ENCODE measurements at places on chromosomes 3 and 15.

GRCh38 chr3:156948402-156949210, 122.5 kb downstream of the LEKR1 start:
- DNase-seq = no peak

- DNase-seq = peak; percentile 74
These were observed 336.0 kb upstream of the TRIM42 start for GRCh38 chr3:140341817-140342403.

DNA sequence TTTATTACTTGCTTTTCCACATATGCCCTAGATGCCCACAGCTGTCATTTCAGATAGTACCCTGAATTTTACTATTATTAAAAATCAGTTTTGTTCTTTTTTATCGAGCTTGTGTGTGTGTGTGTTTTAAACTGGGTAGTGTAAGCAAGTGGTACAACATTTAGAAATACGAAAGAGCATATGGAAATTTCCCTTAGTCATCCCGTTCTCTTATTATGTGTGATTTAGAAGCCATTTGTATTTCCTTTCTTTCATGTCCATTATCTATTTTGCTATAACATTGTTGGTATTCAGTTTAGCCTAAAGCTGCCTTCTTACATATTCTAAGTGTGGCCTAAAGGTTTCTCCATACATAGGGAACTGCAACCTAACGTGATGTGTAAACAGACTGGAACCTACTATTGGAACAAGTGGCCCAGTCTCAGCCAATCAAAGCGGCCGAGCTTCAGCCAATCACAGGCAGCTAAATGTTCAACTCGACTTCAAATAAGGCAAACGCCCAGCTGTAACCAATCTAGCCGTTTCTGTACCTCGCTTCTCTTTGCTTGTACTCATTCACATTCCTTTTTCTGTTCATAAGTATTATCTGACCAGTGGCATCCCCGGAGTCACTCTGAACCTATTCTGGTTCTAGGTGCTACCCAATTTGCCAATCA, 14.7 kb upstream of the SYN2 start:
- DNase-seq = no peak

DNA sequence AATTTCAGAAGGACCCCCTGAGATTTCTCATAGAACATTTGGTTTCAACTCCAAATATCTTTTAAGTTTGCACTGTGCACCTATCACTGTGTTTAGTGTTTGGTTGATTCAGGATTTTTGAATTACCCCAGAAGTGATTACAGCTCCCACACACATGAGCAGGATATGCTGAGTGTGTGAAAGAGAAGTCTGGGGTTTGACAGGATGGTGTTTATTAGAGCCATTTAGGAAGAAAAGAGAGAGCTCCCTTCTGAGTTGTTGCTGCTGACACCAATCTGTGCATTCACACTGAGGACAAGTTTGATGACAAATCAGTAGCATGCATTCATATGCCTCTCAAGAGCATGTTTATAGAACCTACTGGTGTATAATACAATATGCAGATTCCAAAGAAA, 118.1 kb downstream of the RPL22L1 start:
- no peak for DNase-seq

DNA sequence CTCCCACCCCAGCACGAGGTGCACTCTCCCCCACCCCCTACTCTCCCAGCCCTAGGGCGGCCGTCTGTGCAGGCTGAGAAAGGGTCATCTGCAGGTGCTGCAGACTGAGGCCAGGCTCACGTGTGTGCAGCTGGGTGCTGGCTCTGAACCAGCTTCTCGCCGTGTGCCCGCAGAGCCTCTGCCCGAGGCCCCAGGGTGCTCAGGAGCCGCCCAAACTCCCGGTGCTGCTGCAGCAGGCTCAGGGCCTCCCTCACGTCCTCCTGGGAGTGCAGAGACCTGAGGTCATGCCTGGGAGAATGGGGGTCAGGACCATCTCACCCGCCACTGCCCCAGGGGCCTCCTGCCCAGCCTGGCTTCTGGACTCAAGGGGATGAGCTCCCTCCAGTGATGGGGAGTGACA, 17.2 kb downstream of the SPTBN5 start:
- DNase-seq = no peak

- DNase-seq = no peak
These were observed 96.7 kb downstream of the LRTM1 start for GRCh38 chr3:54831112-54831511.

GRCh38 chr15:90607361-90607760, 77.6 kb downstream of the CRTC3 start:
- no peak for DNase-seq

GRCh38 chr3:59270209-59270608, 220.4 kb upstream of the CFAP20DC start:
- DNase-seq = no peak

- no peak for DNase-seq
These were observed 173.0 kb downstream of the TIGIT start for GRCh38 chr3:114466816-114467215.

DNA sequence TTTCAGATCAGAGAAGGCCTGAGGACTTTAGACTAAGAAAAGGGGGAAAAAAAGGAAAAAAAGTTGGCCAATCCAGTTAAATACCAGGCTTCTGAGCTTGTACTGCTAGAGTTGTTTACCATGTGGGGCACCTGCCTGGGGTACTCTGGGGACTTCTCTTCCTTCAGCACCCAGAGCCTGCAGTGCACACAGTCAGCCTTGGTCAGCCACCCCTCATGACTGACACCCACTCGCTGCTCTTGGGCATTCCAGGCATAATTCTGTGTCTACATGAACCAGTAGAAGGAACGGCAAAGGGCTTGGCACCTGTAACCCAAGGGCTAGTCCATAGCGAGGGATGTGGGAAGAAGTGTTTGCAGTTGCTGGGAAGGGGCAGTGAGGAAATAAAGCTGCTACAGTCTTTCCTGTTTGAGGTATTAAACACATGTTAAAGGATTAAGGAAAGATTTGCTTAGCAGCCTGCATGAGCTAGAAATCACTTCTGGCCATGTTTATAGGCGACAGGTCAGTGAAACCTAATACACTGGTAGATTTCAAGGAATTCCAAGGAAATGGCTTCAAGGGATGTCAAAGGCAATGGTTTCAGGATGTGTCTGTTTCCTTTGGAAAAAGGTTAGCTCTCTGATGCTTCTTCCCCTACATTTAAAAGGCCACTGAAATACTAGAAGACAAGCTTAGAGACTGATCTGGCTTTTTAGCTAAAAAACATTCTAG, 232.5 kb downstream of the CHST2 start:
- no peak for DNase-seq

DNA sequence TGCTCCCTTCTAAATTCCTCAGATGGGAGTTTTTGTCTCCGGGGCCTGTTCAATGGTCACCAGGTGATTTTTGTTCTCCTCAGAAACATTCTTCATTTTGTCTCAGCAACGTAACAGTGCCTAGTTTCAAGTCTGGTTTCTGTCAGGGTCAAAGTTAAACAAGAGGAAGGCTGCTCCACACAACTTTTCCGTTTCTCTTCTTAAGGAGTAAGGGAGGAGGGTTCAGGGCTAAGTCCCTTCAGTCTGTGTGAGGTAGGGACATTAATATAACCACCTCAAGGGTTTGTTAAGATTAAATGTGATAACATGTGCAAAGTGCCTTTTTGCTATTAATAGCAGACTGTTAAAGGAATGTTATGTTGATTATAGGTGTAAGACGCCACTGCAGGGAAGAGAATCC, 41.8 kb downstream of the HOMER2 start:
- DNase-seq = no peak

- DNase-seq = no peak
These were observed 84.3 kb upstream of the NEO1 start for GRCh38 chr15:72967811-72968530.

GRCh38 chr3:177357352-177358090, 160.2 kb upstream of the TBL1XR1 start:
- DNase-seq = no peak

GRCh38 chr3:167125612-167126407, 254.3 kb downstream of the ZBBX start:
- no peak for DNase-seq

DNA sequence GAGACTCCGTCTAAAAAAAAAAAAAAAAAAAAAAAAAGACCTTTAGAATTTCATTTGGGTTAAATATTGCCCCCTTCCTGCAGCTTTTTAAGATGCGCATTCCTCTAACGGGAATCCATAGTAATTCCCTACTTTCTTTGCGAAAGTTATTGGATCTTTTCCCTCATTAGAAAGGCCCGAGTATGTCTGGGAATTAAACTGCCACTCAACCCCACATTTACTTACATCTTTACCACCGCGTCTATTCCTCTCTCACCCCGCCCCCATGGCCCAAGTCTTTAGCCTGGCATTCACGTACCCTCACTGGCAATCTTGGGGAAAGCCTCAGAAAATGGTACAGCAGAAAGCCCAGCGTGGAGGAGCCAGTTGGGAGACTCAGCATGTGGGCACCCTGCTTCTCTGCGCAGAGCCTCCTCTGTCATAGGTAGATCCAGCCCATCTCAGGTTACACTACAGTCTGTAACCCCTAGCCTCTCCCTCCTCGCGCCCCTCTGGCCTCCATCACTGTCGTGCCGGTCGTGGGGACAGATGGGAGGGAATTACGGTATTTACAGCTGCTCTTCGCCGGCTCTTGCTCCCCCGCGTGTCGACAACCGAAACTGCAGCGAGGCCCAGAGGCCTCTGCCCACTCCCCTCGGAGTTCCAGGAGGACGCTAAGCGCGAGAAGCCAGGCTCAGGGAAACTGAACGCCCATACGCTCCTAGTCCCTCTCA, 6.4 kb upstream of the ANKDD1A start:
- DNase-seq = peak; percentile 98

- DNase-seq = no peak
These were observed 38.2 kb downstream of the RASA2 start for GRCh38 chr3:141524988-141525387.

- no peak for DNase-seq
These were observed 8.4 kb downstream of the MYO1E start for GRCh38 chr15:59364248-59364647.

DNA sequence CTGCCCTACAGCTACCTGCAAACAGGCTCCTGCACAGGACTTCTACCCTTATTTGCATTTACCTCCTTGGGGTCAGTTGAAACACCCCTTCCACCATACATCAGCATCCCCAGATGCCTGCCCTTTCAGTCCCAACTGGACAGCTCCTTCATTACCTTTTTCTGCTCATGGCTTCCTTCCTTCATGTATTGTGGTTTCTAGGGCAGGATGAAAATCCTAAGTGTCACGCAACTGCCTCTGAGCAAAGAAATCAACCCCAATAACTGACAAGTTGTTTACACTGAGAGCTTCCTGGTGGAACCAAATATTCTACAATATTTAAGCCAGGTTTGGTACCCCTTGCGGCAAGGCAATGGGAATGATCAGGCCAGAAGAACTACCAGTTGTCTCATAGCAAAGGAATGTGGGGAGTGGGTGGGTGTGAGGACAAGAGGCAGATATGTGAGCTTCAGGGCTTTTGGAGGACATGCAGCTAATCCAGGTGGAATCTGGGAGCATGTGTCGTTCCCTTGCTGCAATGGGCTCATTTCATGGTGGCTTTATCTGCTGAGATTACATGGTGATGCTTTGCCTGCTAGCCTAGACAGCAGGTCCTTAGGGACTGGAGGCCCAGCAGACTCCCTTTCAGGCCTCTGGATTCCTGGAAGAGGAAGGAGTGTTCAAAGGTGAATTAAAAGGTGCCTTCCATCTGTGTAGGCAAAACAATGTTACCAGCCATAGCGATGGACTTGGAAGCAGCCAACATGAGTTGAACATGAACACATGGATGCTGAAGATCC, 34.9 kb downstream of the PPCDC start:
- no peak for DNase-seq

- DNase-seq = peak; percentile 56
These were observed 52.2 kb downstream of the SEMA5B start for GRCh38 chr3:122975163-122975923.

DNA sequence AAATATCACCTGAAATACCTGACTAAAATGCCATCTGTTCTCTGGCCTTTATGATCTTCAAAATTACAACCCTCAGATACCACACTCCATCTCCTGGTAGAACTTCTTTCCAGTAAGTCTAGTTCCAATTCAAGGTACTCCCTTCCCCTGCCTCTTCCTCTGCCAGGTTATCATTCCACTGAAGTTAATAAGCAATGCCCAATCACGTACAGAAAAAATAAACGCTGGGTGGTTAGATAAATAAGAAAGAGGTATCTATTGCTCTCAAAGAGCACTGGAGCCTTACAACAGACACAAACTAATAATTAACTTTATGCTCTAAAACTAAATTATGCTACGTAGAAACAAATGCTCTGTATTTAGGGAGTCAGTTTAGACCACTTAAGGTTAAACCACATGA, 112.5 kb downstream of the MYO9A start:
- DNase-seq = no peak

GRCh38 chr15:45714590-45715488, 80.0 kb downstream of the SQOR start:
- peak; percentile 73 for DNase-seq

DNA sequence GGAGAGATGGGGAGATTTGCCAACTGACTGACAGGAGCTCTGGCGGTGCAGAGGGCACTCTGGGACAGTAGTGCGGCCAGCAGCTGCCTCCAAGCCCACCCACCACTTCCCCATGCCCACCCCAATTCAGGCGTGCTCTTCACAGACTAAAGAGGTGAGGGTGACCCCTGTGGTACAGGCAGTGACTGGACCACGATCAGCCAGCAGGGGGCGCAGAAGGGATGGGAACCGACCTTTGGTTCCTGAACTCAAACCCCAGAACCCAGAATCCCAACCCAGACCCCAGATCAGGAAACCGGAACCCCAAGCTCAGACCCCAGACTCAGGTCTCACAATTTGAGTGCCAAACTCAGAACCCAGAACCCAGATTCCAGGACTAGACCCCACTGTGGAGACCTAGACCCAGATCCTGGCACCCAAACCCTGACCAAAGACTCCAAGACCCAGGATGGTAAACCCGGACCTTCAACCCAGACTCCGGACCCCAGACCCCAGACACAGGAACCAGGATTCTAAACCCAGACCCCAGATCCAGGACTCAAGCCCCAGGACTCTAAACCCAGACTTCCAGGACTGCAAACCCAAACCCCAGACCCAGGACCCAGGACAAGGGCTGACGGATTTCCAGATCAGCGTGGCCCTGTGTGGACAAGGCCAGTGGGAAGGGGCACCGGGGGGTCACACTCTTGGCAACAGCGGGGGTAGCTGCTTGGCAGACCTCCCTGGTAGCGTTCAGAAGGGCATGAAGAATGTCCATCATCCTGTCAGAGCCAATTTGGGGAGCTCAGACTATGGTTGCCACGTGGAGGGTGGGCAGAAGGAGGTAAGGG, 3.7 kb upstream of the MYL3 start:
- DNase-seq = peak; percentile 70

GRCh38 chr3:41874022-41874421, 87.9 kb downstream of the ULK4 start:
- no peak for DNase-seq

- no peak for DNase-seq
These were observed 55.5 kb upstream of the MELTF start for GRCh38 chr3:197085137-197085536.

DNA sequence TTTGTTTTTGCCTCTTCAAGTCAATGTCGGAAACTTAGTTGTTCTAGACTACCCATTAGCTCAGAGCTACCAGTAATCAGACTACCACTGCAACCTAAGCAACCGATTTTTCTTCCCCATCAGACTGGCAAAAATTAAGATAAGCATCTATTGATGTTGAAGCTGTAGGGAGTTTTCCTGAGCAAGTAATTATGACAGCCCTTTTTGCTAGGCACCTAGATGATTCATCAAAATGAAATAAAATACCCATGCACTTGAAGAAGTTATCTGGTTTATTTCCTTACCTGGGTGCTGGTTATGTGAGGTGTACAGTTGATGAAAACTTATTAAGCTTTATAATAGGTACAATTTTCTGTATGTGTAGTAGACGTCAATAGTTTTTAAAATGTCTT, 554 bp upstream of the COMMD4 start:
- no peak for DNase-seq

GRCh38 chr15:90838139-90838538, 30.2 kb upstream of the FURIN start:
- no peak for DNase-seq

- DNase-seq = no peak
These were observed 16.6 kb upstream of the PLSCR5 start for GRCh38 chr3:146621723-146622122.
